ENCODE measurements at places on chromosomes 12 and 14.

GRCh38 chr12:76186131-76186906, 101.8 kb upstream of the NAP1L1 start:
- no peak for DNase-seq

- DNase-seq = no peak
Measured at GRCh38 chr12:5014269-5014668, 29.4 kb upstream of the KCNA5 start.

GRCh38 chr14:64786296-64787149, 82.3 kb downstream of the PLEKHG3 start:
- DNase-seq = no peak

- no peak for DNase-seq
Measured at GRCh38 chr12:121036810-121037326, 2.2 kb downstream of the OASL start.

DNA sequence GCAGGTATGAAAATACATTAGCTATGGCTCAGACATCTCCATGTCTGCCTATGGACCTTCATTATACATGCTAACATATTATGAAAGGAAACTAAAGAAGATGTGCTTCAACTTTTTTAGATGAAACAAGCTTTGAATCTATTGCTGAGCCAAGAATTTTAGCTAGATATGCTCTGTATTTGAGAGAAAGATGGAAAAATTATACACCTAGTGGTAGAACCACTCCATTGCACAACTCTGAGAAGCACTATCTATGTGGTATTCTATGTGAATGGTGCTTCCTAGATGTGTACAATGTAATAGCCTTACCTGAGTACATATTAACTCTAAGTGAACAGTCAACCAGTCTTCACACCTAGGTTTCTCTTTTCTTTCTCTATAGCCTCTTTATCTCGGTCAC, 17.3 kb downstream of the EPYC start:
- no peak for DNase-seq

GRCh38 chr12:3116106-3116844, 39.1 kb downstream of the TSPAN9 start:
- peak; percentile 52 for DNase-seq

DNA sequence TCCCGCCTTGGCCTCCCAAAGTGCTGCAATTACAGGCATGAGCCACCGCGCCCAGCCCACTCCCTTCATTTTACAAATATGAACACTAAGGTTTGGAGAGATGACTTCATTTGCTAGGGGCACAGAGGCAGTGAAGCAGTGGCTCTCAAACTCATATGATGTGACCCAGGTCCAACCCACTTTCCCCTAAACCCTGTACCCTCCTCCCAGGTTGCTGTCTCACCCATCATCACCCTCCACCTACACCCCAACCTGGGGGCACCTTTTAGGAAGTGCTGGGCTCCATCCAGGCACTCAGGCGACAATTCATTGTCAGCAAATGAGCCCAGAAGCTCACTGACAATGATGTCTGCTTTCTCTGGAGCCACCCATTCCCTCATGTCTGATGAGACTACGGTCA, 4.8 kb upstream of the RBM23 start:
- DNase-seq = no peak

- peak; percentile 88 for DNase-seq
Measured at GRCh38 chr12:4273652-4274395, at the start of gene CCND2. Gene CCND2, plus strand, starts transcription at chr12:4273762. Its CDS starts 279 bp downstream, at chr12:4274041.

DNA sequence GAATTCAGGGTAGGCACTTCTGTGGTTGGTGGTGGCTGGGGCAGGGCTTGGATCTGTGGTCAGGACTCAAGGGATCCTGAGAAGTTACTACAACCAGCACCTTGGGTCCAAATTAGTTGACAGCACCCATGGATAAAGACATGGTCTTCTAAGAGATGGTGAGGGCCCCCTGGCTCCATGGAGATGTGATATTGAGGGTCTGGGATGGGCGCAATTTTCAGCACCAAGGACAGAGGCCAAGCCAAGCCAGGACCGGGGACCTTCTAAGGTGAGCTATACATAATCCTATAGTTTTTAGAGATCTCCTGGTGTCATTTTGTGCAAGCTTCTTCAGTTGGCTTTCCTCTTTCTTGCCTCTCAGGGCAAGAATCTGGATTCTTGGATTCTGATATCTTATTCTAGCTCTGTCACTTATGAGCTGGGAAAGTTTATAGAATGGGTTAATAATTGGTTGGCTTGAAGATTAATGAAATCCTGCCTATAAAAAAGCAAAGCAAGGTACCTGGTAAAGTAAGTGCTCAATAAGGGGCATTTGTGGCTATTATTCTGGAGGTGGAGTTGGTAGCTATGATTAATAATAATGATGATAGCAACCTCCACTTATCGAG, 130.1 kb upstream of the LHX5 start:
- no peak for DNase-seq

- peak; percentile 13 for DNase-seq
Measured at GRCh38 chr12:53063708-53064612, 14.1 kb downstream of the TNS2 start.
